ENCODE measurements at places on chromosomes 12 and 14.

DNA sequence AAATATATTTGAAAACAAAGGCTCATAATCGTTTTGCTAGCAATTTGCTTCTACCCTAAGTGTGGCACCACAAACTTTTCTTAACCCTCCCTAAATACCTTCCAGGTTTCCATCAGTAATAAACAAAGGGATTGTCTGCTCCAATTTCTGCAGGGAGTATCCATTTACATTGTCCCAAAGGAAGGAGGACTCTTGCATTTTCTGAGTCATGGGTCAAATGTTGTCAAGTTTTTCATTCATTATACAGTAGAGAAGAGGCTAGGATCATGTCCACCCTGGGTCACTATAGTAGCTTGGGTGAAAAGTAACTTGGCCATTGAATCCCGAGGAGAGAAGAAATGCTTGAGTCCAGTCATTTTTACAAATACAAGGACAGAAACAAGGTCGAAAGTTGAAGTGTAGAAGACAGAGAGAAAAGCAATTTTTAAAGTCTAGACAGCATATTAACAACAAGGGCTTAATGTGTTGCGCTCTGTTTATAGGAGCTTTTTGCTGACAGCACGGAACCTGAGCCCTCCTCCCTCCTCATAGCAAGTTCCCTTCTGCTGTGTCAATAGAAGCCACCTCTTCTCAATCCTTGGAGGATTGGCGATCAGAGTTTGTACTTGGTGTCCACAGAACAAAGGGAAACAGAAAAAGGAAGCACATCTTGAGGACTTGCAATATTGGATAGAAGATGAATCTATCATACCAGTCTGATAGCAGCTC lies 53.1 kb downstream of the TMEM30B start:
- DNase-seq: no peak

GRCh38 chr12:111870706-111871105 lies 28.7 kb downstream of the MAPKAPK5 start:
- DNase-seq: no peak

DNA sequence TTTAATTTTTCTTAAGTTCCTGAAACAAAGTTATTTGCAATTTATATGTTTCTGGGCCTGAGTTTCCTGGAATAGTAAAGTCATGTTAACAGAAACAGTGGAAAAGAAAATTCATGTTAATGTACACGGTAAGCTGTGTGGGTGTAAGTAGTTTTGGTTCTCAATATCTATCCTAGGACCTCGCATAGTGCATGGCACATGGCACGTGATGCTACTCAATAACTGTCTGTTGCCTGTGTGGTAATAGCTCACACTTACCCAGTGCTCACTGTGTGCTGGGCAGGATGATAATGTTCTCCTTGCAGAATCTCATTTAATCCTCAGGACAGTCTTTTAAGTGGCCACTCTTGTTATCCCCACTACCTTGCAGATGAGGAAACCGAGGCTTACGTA lies 100.7 kb downstream of the DUSP16 start:
- DNase-seq: no peak

DNA sequence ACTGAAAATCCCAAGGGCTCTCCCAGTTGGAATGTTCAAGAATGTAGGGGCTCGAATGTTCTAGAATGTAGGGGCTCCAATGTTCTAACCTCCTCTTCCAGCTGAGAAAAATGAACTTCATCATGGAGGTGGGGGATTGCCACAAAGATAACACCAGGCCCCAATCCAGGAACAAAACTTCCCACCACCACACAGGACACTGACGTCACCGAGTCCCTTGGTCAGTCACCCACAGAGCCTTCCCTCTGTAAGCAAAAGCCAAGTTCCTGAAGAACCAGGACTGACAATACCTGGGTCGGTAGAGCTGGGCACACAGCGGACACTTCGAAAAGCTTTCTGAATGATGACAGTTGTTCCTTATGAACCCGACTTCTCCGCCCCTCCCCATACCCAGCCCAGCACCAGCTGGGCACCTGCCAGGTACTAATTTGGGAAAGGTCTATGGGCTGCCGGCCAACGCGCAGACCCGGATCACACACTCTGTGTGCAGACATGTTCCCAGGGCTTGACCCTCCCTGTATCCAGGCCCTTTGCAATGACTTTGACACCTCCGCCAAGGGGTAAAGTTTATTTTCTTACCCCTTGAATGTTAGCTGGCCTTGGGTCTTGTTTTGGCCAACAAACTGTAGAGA lies 18.9 kb downstream of the ITPK1 start:
- DNase-seq: no peak

DNA sequence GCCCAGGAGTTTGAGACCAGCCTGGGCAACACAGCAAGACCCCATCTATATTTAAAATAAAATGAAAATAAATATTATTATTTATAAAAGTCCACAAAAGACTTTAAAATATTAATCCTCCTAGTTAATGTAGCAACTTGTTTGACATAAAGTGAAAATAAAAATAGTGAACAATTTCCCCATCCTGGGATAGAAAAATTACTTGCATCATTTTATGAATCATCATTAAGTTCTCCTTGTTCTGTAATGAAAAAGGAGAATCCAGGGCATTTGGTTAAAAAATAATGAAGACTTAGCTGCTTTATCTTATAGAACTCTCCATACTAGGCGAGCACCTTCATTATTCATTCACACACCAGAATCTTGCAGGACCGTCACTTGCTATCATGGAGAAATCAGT lies 66.1 kb downstream of the ELK3 start:
- DNase-seq: no peak

- DNase-seq: peak; percentile 73
Observed at GRCh38 chr14:103140316-103141109, 17.3 kb downstream of the TNFAIP2 start.

DNA sequence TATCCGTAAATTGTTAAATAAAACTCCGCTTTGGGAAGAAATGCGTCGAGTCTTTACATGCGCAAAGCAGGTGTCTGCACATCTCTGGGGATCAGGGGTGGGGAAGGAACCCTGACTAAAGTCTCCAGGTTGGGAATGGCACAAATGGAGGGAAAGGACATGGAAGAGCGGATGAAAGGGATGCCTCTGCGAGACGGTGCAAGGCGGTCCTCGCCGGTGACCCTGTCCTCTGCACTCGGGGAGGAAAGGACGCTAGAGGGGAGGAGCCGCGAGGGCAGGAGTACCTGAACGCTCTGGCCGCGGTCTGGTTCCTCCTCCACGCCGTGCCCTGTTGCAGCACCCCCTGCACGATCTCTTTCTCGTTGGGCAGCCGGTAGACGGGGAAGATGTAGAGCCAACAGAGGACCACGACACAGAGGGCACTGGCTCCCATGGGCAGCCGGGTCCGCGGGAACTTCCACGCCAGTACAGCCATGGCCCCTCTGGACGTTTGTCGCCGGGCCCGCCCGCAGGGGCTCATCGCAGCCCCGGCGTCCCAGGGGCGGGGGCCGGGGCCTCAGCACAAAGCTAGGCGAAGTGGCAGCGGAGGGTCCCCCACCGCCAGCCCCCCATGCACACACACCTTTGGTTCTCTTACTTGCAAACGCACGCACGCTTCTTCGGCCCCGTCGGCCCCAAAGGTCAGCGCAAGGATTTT lies 646 bp downstream of the ST8SIA1 start:
- no peak for DNase-seq

- DNase-seq: no peak
Observed at GRCh38 chr14:68140806-68141205, 321.2 kb downstream of the RAD51B start.

DNA sequence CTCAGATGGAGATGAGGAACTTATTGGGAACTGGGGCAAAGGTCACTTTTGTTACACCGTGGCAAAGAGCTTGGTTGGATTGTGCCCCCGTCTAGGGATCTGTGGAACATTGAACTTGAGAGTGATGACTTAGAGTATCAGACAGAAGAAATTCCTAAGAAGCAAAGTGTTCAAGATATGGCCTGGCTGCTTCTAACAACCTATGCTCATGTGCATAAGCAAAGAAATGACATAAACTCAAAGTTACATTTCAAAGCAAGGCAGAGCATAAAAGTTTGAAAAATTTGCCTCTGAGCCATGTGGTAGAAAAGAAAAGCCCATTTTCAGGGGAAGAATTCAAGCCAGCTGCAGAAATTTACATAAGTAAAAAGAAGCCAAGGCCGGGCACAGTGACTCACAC lies 21.5 kb upstream of the RAP1B start:
- no peak for DNase-seq

- no peak for DNase-seq
Observed at GRCh38 chr12:132105467-132105866, 38.7 kb downstream of the DDX51 start.

GRCh38 chr12:110266980-110267620 lies 13.9 kb upstream of the ATP2A2 start:
- DNase-seq: peak; percentile 51

DNA sequence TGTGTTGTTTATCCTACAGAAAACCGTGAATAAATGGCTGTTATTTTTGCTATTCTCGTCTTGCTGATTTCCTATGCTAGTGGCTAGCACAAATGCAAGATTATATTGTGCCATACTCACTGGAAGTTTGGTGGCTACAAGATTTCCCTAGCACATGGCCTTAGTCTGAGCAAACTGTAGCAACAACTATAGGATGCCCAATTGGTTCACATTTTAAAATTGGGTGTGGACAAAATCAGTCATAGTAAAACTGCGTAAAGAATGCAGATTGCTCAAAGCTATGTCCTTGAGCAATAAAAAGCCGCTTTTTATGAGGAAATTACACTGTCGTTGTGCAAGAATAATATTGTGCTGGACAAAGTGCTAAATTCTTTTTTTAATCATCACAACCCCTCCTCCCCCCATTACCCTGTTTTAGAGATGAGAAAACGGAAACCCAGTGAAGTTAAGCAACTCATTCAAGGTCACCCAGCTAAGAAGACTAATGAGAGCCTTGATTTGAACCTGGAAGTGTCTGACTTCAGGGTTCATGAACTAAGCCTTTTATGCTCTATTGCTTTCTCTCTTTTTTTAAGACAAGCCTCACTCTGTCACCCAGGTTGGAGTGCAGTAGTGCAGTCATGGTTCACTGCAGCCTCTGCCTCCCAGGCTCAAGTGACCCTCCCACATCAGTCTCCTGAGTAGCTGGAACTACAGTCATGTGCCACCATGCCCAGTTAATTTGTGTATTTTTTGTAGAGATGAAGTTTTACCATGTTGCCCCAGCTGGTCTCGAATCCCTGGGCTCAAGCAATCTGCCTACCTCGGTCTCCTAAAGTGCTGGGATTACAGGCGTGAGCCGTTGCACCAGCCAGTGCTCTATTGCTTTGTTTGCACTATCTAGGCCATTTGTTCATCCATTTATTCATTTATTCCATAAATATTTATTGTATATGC lies 73.6 kb downstream of the SRGAP1 start:
- no peak for DNase-seq
